ENCODE measurements at places on chromosomes 7 and 10.

DNA sequence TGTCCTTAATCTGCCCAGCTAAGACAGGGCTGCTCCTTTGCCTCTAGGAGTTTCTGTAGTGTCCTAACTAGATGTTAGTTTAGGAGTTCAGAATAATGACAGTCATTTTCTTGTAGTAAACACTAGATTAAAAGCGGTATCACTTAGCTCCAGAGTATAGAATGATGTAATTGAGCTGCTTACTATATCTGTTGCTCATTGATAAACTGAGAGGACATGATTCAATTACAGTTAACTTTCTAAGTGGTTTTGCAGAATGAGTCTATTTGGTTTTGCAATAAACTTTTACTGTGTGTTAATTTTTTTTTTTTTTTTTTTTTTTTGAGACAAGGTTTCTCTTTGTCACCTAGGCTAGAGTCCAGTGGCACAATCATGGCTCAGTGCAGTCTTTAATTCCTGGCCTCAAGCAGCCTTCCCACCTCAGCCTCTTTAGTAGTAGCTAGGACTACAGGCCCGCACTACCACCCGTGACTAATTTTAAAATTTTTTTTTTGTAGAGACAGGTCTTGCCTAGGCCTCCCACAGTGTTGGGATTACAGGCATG lies 1.8 kb downstream of the STMP1 start:
- DNase-seq: no peak

GRCh38 chr10:71344993-71345480 lies 26.0 kb downstream of the SLC29A3 start:
- DNase-seq: no peak

DNA sequence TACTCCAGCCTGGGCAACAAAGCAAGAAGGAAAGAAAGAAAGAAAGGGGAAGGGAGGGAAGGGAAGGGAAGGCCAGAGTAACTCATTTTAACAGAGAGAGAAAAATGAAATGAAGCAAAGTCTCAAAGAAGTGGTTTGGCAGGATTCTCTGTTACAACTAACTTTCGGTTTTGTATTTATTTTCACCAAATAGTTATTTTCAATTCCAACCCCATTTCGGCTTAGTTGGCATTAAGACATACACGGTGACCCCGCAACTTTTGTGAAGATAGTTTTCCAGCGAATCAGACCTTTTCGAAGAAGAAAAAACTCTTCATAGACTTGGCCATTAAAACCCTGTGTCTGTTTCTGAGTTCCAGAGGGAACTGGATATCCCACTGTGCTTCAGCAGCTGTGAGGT lies 45.2 kb upstream of the LYZL2 start:
- DNase-seq: no peak

GRCh38 chr7:32943252-32944030 lies 13.8 kb upstream of the FKBP9 start:
- DNase-seq: no peak

DNA sequence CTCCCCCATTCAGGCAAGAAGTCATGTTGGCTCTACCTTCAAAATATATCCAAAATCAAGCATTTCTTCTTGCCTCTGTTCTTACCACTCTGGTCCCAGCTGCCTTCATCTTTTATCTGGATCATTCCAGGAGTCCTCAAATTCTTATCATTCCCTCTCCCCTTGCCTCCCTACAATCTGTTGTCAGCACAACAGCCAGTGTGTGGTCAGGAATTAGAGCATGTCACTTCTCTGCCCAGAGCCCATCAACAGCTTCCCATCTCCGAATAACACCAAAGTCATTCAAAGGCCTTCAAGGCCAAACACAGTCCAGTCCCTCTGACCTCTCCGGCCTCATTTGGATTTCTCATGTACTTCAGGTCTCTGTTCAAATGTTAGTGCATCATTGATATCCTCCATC lies 70.4 kb downstream of the DENND11 start:
- no peak for DNase-seq

Measured in HT-29 (cell line).